NCI-H1436 (cell line): ENCODE measurements at places on chromosomes 16 and 17.

DNA sequence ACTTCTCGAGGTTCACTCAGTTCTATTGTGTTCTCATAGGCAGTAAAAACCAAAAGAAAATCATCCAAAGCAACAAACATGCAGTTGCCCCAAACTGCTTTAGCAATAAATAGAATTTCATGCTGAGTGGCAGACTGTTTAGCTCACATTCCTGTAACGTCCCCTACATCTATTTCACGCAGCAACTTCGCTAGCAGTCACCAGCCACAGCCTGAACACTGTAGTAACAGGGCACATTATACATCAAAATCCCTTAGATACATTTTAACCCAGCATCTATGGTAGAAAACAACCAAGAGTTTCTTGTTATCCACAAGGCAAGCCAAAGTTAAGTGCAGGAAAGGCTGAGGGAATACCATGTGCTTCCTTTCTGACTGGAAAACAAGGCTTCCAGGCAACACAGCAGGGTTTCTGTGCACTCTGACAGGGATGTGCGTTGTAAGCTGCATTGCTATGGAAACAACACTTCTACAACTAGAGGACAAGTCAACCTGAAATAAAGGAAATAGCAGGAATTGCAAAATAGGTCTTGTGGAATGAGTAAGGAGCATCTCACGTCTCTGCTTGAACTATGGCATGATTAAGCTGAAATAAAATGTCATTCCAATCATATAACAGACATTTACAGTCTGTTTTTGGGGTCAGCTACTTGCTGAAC is 55.4 kb downstream of the CFDP1 start:
- no peak for DNase-seq

DNA sequence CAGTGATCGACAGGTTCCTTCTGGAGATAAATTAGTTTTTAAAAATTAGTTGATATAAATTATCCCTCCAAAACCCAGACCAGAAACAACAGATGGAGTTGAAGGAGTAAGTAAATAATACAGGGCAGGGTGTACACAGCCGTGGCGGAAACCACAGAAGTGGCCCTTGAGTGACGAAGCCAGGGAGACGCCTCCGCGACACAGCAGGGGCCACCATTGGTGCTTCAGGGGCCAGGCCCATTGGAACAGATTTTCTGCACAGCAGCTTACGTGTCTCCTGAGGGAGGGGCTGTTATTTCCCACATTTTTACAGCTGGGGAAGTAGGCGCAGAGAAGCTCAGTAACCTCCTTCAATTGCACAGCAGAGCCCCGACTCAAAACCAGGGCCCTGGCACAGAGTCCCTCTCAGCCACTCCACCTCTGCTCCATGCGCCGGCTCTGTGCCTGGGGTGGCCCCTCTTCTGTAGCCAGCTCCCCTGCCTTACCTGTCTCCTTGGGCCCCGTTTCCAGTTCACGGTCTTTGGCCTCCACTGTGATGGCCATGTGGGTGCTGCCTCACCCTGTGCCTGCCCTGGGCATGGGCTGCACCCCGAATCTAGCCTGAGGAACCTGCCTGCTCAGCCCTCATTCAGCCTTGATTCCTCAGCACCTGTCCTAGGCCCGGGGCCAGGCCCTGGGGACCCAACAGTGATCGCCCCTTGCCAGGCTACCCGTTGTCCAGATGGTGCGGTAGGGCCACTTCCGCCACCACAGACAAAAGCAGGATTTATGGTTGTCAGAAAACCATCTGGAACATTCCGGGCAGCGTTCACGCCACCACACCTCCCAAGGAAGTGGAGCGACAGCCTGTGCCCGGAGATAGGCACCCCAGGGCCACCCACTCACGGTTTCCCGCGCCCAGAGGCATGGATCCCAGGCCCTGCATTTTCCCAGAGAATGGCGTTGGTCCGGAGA is 128.5 kb upstream of the GSE1 start:
- peak; percentile 88 for DNase-seq

DNA sequence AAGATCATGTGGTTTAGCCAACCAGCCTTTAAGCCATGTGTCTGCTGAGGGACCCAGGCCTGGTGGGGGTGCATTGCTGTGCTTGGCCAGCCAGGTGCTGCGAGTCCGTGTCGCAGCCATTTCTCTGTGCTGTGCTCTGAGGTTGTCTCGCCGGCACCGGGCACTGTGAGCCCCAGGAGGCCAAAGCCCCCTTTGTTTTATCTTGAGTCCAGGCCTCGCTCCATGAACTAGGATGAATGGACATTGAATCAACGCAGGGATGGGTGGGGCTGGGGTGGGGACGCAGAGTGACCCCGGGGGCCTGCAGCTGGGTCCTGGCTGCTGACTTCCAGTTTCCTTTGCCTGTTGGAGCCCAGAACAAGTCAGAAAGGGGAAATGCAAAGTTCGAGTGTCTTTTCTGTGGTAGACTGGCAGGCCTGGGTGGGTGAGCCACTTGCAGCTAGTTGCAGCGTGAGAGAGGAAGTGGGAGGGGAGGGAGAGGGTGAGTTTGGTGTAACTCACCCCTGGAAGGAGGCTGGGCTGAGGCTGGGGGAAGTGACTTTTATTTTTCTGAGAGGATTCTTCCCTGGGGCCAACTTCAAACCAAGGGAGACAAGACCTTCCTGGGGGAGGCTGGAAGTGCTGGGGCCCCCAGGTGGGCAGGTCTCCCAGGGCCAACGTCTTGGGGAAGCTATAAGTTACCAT is 324.7 kb downstream of the SEC14L1 start:
- DNase-seq, result no peak

DNA sequence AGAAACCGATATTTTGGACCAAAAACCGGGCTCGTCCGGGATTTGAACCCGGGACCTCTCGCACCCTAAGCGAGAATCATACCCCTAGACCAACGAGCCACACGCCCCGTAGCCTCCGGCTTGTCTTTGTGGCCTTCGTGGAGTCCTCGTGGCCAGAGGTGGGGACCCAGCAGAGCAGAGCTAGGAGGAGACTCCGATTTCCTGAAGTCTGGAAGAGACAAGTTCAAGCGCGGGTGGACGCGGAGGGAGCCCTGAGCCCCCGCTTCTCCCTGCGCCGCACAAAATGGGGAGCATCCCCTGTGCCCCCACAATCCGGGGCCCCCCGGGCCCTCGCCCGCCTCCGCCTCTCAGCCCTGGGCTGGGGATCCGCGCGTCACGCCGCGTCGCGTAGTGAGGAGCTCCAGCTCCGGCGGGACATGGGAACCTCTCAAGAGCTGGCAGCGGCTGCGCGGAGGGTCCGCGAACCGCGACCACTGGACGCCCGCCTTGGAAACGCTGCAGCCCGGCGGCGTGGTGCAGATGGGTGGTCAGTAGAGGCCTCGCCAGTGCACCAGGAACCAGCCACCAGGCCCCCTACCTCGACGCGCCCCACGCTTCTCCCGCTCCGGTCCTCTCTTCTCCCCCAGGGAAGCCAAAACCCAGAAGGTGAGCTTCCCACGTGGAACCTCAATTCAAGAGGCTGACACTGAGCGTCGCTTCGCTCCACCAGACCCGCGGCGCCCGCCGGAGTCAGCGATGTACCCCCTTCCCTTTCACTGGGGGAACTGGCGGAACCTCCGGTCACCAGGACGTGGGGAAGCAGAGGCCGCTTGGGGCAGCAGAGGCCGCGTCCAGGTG is 5.2 kb upstream of the OR1F1 start:
- DNase-seq, result no peak

DNA sequence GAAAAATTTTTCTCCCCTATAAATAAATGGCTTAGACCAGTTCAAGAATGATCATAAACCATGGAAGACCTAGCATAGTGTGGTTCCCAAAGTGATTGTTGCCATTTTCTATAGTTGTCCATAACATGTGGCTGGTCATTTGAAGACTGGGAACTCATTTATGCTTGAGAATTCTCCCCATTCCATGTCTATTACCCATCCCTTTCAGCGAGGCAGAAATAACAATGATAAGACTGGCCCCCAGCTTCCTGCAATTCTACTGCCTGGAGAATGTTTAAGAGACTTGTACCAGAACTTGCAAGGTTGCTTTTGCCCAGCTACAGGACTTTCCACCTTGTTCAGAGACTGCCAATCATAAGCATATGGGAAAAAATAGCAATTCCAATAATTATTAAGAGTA is 146.5 kb upstream of the CDH11 start:
- no peak for DNase-seq

- DNase-seq, result no peak
Measured at GRCh38 chr17:50689956-50690886, 17.5 kb downstream of the ANKRD40 start.

DNA sequence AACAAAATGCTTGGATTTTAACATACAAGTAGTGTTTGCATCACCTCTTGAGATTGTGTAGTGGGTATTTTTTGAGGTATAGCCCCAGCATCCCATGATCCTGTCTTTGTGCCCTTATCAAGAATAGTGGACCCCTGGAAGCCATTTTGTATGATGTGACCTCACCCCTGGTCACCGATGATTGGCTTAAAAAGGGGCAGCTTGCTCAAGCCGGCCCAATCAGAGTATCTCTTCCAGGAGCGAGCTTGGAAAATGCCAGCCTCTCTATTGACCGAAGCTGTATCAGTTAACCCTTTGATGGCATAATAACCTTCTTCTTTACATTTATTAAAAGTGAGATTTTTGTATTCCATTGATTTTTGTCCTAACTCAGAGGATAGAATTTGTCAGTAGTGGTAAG is 55.5 kb upstream of the FAM20A start:
- DNase-seq, result no peak

DNA sequence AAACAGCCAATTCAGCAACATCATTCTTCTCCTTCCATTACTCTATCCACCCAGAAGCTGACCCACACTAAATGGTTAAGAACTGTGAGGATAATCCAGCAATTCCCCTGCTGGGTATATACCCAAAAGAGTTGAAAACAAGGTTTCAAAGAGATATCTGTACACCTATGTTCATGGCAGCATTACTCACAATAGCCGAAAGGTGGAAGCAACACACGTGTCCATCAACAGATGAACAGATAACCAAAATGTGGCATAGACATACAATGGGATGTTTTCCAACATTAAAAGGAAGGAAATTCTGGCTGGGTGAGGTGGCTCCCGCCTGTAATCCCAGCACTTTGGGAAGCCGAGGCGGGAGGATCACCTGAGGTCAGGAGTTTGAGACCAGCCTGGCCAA is 19.9 kb downstream of the MIS12 start:
- no peak for DNase-seq

DNA sequence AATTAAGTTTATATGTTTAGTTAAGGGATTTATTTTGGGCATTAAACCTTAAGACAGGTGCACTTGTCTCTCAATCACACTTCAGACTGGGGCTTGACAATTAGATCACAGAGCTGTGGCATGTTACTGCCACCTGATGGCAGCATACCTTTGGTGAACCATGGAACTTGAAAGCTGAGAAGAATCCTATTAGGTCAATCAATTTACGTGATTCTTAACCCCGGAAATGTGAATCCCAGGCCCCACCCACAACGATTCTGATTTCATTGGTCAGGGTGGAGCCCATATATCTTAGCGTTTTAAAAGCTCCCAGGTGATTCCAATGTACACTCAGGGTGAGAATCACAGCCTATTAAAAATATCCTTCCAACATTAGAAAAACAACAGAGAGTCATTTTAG is 91.0 kb downstream of the GSG1L start:
- peak; percentile 24 for DNase-seq

DNA sequence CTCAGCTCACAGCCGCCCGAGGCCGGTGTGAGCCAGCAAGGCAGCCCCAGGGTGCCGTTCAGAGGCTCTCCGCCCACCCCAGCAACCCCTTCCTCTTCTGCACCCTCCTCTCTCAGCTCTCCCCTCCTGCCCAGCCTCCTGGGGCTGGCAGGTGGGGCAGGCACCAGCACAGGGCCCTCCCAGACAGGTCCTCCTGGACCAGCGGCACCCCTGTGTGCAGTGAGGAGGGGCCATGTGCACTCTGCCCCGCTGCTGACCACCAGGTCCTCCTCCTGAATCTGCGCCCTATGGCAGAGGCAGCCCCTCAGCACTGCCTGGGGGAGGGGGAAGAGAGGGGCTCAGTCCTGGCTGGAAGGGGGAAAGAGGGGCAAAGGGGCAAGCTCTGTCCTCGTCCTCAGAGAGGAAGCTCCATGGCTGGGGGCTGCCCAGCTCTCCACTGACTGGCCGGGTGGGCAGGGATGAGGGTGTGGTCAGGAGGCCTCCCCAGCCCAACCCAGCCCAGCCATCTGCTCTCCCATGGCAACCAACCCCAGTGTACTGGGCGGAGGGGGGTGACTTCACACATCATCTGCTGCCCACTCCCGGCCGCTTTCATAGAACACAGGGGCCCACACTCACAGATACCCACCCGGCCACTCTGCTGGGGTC is 5.4 kb upstream of the BCAR1 start:
- no peak for DNase-seq

DNA sequence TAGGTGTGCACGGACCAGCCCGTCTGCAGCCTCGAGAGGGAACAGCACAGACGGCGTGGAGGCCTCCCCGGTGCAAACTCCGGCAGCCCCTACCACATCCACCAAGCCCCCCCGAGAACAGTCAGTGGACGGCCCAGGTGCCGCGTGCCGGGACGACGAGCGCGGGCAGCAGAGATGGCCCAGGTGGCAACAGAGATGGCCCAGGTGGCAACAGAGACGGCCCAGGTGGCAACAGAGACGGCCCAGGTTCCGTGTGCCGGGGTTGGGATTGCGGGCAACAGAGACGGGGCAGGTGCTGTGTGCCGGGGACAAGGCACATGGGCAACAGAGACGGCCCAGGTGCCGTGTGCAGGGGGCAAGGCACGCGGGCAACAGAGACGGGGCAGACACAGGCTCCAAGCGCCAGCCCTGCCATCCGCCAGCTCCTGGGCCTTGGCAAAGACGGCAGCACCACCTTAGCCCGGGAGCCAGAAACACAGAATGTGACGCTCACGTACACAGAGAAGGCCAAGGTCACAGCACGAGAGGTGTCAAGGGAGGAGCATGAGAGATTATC is 31.1 kb downstream of the RPH3AL start:
- no peak for DNase-seq

DNA sequence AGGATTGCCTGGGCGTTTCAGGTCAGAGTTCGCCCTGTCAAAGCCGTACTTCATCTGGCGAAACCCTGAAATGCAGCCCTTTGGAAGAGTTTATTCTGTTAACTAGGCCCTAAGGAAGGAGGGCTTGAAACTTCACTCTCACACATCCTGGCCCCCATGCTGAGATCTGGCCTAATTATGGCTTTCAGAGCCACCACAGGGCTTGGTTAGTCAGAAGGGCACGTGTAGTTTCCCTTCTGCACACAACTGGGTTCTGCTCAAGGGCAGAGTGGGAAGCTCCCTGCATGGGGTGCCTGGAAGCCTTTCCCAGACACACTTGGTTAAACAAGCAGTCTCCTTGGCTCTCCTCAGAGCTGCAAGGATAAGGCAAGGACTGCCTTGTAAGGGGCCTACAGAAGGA is 397.3 kb downstream of the SHISA9 start:
- no peak for DNase-seq

DNA sequence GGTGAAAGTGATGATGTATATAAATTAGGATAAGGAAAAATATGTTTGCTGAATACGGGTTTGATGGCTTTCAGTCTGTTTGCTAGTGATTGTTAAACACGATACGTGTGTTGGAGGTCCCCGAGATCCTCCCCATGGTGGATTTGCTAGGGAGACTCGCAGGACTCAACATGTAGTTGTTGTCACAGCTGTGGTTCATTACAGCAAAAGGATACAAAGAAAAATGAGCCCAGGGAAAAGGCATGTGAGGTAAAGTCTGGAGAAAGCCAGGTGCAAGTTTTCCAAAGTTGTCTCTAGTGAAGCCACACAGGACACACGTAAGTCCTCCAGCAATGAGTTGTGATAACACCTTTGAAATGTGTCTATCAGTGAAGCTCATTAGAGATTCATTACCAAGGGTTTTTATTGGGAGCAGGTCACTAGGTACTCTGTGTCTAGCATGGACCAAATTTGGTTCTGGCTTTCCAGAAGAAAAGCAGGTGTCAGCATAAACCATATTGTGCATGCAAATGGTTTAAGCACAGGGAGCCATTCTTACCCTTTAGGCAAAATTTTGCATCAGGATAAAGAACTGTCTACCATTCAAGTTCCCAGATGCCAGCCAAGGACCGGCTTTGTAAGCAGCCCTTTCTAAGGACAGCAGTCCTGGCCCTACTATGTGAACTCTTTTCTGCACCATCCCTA is 215.2 kb upstream of the WSCD1 start:
- DNase-seq, result no peak
